ENCODE measurements at places on chromosomes 1 and 21. TPM values are rescaled to one million over a fixed set of nuclear protein-coding genes. Genes with fewer than 3 reads are reported as not detected.

Gene CDA
- 2.3 TPM for total RNA-seq

- no peak for DNase-seq
Observed at GRCh38 chr21:42942244-42942643, 16.8 kb upstream of the ERVH48-1 start.

GRCh38 chr1:9315411-9316079, 22.9 kb downstream of the SPSB1 start:
- no peak for DNase-seq

- DNase-seq = no peak
Observed at GRCh38 chr1:59332983-59333382, 36.1 kb downstream of the FGGY start.

- no peak for DNase-seq
Observed at GRCh38 chr1:30417001-30417700, 306.2 kb downstream of the MATN1 start.

GRCh38 chr21:37538971-37539590, 172.5 kb downstream of the DYRK1A start:
- no peak for DNase-seq

DNA sequence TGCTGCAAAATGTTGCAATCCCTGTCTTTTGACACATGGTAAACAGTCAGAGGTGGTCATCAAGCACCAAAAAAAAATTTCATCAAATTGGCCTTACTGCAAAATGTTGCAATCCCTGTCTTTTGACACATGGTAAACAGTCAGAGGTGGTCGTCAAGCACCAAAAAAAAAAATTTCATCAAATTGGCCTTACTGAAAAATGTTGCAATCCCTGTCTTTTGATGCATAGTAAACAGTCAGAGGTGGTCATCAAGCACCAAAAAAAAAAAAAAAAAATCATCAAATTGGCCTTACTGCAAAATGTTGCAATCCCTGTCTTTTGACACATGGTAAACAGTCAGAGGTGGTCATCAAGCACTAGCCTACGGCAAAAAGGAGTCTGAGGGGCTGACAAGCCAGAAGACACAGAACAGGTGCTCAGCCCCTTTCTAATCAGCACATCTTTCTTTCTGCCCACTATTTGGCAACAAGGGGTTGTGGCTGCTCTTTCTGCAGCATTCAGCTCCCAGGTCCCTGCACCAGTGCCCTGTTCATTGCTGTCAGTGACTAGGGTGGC, 223.8 kb downstream of the KCNH1 start:
- no peak for DNase-seq

Gene KCNJ10
- not detected for total RNA-seq

DNA sequence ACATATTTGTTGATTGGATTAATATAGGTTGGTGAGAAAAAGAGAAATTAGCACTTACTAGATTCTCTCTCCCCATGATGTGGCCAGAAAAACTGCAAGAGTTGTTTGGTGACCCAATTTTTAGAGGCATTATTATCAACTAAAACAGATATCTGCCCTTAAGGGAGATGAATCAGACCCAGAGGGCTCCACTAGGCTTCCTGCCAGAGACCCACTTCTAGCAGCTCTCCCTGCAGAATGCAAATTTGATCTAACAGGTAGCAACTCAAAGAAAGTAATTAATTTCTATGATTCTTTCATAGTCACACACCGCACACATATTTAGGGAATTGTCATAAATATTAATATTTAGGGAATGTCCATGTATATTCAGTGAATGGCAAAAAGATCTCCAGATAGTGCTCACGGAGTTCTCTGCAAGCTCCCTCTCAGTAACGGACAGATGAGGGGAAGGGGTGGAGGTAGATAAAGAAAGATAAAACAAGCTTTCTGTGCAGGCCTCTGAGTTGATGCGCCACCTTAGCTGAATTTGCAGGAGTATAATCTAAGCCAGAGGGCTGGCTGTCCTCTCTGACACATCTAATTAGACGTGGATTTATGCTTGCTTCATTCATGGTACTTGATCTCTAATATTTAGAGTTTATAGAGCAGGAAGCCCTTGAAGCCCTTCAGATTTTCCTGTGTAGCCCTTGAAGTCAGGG, 84.1 kb upstream of the CCDC190 start:
- no peak for DNase-seq

Gene NEK2
- 17.7 TPM for total RNA-seq

Gene PGLYRP4
- total RNA-seq = not detected

DNA sequence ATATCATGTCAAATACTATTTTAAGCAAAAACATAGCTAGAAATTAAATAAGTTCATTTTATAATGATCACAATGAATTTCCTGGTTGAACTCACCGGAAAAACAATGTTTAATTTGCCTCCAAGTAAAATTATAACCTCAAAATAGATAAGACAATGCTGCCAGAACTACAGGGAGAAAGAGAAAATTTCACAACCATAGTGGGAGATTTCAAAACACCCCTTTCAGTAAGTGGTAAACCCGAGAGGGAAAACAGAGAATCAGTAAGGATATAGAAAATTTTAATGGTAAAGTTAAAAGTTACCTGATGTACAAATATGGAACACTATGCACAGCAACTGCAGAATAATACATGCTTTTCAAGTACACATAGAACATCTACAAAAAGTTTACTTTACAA, 43.2 kb upstream of the PLA2G4A start:
- DNase-seq = no peak

GRCh38 chr21:38351961-38352521, 95.2 kb downstream of the KCNJ15 start:
- no peak for DNase-seq
